ENCODE measurements at places on chromosomes 12 and 14.

DNA sequence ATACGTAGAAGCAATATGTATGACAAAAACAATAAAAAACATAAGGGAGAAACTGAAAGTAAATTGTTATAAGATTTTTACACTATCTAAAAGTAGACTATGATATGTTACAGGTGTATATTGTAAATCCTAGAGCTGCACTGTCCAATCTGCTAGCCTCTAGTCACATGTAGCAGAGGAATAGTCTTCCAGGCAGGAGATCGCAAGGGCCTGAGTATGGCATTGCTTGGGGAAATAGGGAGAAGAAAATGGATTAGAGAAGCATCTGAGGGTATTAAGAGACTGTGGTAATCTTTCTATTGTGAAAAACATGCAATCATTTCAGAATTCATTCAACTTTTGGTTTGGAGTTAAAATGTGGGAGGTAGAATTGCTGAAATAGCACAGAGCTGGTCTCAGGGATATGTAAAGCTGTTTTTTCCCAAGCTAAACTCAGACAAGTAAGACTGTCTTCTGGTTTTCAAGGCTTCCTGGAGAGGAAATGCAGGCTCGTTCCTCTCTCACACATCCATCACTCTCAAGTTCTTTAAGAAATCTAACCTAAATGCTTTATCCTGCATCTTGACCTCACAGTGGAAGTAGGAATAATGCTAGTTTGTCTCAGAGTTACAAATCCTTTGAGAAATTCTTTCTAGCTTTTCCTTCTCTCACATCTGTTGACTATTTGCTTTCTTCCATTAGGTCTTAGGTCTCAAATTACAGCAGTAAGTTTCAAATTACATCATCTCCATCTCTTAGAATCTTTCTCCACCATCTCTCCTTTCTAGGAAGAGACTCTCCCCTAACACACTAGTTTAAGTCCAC is 7.6 kb upstream of the CCDC184 start:
- DNase-seq = peak; percentile 74

DNA sequence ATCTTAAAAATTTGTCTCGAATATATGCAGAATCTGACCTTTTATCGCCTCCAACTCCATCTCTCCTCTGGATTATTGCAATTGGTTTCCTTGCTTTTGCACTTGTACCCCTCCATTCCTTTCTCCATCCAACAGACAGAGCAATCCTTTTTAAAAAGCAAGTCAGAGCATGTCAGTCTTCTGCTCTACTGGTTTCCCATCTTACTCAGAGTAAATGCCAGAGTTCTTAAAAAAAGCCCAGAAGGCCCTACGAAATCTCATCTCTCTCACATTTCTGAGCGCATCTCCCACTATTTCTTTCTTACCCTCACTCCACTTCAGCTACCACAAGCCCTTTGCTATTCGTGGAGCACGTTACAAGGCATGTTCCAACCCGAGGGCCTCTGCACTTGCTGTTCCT is 236.9 kb upstream of the DDHD1 start:
- DNase-seq = no peak

DNA sequence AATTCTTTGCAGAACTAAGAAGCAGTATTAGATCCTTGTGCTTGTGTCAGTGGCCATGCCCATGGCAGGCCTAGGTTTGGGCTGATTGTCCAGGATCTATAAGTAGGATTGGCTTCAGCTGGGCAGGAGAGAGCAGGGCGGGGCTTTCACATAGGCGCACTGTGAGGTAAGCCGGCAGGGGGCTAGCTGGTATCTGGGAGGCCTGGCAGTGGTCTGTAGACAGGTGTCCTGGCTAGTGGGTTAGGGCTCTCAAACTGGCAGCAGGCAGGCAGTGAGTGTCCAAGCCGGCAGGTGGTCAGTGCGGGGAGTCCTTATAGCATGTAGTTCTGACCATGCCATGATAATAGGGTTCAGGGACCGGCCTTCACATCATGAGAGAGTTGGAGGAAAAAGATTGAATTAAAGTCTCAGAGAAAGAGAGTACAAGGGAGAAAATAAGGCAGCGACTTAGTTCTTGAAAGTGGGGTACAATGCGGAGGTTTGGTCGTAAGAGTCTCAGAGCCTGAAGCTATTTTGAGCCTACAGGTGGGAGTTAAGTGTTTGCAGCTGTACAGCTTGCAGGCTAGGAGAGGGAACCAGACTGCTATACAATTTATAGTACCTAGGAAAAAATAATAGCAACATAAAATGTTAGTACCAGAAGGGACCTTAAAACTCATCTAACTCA is 137.4 kb downstream of the TPH2 start:
- no peak for DNase-seq

- no peak for DNase-seq
Observed at GRCh38 chr14:68174446-68174845, 354.9 kb downstream of the RAD51B start.

DNA sequence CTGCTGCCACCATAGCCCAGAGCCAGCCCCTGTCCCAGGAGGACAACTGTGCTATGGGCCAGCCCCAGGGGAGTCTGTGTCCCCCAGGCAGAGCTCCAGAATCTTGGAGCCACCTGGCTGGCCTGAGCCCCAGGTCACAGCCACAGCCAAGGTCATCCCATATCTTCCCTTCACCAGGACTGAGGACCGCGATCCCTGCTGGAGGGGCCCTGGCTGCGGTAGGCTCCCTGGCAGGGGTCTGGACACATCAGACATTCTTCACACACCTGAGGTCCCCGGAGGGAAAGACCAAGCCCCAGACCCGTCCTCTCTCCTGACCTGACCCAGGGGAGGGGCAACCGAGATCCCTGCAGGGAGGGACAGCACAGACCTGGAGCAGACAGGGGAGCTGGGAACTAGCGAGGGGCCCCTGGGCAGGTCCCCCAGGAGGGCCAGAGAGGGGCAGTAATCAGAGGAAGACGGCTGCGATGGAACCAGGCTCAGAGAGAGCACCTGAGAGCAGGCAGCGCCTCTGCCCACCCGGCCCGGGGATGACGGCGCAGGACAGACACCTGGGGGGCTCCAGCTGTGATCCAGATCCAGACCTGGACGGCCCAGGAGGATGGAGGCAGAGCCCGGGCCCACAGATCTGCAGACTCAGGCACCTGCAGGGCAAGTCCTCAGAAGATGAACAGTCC is 103.2 kb upstream of the EIF5 start:
- DNase-seq = no peak

DNA sequence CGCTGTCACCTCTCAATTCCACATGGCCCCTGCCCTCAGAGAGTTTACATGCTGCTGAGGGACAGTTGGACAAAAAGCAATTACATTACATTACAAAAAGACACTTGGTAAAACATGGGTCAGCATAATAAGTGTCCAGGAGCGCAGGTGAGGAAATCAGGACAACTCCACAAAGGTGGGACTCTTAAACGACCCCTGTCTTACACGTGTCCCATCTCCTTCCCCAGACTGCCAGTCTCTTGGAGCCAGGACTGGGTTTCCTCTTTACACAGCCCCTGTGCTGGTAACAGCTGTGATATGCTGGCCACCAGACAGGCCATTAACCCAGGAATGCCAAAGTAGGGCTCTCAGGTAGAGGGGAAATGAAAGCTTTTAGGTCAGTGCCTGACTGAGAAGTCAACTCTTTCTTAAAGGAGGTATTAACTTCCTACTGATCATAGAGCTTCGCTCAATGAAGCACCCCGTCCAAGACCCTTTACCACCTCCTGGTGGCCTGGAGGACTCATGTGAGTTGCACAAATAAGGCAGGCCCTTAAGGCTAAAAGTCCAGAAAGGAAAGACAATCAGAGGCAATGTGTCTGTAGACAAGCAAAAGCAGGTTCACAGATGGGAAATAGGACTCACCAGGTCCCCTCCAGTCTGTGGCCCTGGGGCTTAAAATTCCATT is 55.5 kb downstream of the ANO2 start:
- peak; percentile 42 for DNase-seq

- DNase-seq = peak; percentile 88
Observed at GRCh38 chr12:117155278-117156060, 34.8 kb downstream of the FBXO21 start.

DNA sequence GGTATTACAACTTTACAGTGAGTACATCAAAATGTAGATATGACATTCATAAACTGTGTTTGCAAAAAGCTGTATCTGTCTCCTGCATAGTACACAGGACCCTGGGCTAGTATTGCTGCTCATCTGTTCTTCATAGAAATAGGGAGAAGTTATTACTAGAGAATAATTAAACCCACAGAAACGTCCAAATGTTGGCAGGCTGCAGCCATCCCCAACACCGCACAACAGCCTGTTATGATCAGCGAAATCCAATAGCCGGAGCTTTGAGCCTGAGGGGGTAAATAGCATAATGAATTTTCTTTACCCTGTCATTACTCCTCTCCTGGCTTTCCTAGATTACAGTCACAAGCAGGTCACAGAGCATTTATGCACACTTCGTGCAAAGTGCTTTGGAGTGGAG is 178.0 kb downstream of the DACT1 start:
- DNase-seq = no peak

DNA sequence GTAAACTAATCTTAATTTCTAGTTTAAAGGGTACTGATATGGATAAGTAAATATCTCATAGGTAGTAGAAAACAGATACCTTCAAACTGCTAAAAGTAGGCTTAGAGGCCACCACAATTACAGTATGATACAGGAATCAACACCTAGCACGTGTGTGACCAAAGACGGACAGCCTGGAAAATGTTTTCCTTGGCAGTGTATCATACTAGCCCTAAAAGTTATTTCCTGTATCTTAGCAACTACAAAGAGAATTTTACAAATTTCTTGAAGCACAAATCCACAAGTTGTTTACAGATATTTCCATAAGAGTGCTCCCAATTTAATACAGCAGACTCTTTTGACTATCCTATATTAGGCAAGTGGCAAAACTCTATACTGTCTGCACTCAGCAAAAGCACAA is 106.0 kb downstream of the ITPR2 start:
- DNase-seq = no peak

DNA sequence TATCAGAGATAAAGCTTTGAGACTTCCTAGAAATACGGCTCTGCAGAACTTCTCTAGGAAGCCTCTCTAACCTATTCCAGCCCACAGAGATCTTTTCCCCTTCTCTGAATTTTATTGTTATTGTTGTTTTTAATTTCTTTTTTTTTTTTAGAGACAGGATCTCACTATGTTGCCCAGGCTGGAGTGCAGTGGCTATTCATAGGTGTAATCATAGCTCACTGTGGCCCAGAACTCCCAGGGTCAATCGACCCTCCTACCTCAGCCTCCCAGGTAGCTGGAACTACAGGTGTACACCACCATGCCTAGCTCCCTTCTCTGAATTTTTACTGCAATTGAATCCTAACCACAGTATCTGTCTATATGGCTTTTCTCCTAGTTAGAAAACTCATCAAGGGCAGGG is 19.6 kb downstream of the SLC7A8 start:
- DNase-seq = no peak

DNA sequence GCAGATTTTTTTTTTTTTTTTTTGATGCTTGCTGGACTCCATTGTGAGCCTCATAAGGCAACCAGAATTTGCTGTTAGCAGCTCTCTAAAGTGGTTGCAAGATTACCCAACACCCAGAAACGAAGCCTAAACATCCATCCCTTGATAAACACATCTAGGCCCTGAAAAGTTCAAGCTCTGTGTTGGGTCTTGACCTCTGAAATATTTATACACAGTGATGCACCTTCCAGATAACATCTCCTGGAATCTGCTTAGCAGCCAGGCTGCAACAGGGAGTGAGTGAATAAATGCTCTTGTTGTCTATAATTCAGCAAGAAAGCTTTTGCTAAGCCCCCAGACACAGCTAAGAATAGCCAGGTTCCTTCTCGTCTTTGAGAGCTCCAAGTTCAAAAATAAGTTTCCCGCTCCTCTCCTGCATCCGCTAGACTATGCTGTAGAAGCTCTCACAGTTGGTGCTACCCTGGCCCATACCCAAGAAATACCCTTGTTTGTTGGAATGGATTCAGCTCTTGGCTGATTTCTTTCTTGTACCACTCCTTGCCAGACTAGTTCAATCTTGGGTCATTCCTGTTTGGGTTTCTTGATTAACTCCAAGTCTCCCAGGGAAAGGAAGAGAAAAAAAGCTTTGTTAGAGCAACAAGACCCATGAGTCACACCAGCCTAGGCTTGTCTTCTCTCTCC is 610.6 kb upstream of the TBX3 start:
- DNase-seq = no peak

DNA sequence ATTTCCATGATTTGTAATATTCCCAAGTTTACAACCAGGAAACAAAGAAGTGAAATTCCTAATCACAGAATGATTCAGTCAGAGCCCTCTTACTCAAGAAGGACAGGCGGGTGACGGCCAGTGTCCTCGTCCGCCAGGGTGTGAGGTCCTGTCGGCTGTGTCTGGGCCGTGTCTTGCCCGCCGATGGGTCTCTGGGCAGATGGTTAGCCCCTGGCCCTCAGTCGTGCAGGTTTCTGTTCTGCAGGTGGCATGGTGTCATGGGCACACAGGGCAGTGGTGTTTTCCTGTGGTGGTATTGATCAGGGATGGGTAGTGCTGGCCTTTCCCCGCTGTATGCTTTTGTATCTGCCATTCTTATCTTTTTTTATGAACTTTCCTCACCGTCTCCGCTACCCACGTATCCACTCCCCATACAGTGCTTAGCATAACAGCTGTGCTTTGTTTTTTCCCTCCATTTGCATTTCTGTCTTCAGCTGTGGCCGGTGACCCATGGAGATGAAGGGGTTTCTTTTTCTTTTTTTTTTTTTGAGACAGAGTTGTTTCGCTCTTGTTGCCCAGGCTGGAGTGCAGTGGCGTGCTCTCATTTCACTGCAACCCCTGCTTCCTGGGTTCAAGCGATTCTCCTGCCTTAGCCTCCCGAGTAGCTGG is 100.7 kb downstream of the TSPAN9 start:
- DNase-seq = no peak

DNA sequence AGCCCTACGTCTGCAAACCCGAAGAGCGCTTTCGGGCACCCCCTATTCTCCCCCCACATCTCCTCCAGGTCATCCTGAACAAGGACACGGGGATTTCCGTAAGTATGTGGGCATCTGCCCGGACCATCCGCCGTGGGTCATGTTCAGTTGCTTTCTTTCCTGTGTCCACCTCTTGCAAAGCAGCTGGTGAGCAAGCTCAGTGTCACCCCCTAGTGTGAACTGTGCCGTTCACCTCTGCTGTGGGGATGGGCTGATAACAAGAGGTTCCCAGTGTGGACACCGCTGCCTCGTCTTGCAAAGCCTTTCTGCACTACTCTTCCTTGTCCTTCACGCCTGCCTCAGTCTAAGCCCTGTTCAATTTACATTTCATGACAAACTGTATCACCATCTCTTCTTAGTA is 8.6 kb downstream of the PRKAB1 start:
- no peak for DNase-seq

- DNase-seq = no peak
Observed at GRCh38 chr12:131378176-131378842, 332.6 kb upstream of the SFSWAP start.

Measured in NCI-H2171 treated with DMSO at 0.1 percent for 48 hours (cell line).